Astrocyte (in vitro differentiated cells and primary cell): ENCODE measurements at places on chromosomes 16 and 17. TPM values are rescaled to one million over a fixed set of nuclear protein-coding genes. Genes with fewer than 3 reads are reported as not detected.

GRCh38 chr17:18327093-18327492 is 12.0 kb downstream of the SMCR8 start:
- no peak for DNase-seq

RANGRF gene
- 14.1 and 16.1 TPM in 2 replicates for total RNA-seq

GRCh38 chr16:3119701-3120408 is 7.5 kb downstream of the ZNF205 start:
- DNase-seq: no peak

FBXW10B gene
- total RNA-seq: 2.4 and 3.9 TPM in 2 replicates

KRTAP2-3 gene
- total RNA-seq: 3.8 and 7.1 TPM in 2 replicates

SKAP1 gene
- not detected in 2 replicates for total RNA-seq

DNA sequence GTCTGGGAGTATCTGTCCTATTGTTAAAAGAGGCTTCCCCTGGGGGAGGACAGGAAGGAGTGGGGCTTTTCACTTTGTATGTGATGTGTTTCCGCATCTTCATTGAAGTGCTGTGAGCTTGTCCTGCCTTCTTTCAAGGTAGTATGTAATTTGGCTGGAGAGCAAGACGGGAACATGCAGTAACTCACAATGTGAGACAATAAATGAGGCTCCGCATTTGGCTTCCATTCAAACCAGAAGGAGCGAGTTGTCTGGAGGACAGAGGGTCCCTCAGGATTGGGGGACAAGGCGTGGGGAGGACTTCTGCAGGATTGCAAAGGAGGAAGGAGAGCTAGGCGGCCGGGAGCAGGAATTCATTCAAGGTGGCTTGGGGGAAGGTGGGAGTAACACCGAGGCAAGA is 203.5 kb downstream of the RBFOX3 start:
- no peak for DNase-seq

DNA sequence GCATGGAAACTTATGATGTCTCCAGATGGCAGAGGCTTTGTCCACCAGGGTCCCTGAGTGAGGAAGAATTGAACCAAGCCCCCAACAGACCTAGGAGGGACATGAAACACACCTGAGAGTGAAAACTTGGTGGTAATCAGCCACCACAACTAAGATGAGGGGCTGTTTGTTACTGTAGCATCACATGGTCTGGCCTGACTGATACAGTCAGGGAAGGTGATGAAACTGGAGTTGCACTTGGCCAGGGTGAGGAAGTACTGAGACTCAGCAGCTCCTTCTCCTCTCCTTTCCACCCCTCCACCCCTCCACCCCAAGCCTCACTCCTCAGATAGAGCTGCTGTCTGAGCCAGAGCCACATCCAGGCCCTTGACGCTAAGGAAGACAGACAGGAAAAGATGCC is 37.2 kb downstream of the C16orf82 start:
- DNase-seq: no peak
